ENCODE measurements at places on chromosomes 1 and 21.

GRCh38 chr1:8777867-8778266 lies 39.6 kb downstream of the RERE start:
- no peak for DNase-seq

GRCh38 chr1:241485554-241485992 lies 34.0 kb downstream of the FH start:
- no peak for DNase-seq

DNA sequence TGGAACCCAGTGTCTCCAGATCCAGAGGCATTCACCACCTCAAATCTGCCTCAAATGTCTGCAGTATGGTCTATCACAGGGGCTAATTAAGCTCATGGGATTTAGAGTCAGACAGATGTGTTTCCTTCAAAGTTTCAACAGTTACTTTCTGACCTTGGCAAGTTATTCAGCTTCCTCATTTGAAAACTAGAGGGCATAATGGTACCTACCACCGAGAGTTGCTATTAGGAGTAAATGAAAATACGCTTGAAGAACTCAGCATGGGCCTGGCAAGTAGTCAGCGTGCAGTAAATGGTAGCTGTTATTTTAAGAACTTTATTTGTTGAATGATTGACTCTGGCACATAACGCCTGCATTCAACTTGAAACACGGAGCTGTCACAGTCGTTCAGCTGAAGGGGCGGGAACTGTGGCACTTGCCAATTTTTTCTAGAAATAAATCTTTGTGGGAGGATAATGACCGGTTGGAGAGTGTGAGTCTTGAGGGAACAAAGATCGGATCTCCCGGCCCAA lies 1.2 kb upstream of the CAP1 start:
- DNase-seq, result no peak

DNA sequence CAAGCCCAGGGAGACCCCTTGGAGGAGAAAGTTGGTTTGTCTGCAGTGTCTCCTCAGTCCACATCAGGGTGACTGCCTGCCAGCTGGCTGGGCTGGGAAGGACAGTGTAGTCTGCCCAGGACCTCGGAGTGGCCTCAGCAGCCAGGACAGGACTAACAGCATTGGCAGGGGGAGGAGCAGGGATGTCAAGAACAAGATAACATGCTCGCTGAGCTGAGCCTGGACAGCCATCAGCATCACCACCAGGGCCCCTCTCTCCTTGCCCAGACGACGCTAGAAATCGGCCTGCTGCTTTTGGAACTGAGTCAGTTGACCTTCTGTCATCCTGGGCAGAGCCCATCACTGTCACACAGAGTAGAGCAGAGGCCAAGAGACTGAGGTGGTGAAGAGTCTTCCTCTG lies 83.6 kb upstream of the CNTN2 start:
- DNase-seq, result no peak

- DNase-seq, result peak; percentile 71
These were observed 101.6 kb downstream of the ZMYM4 start for GRCh38 chr1:35369922-35370671.

- DNase-seq, result peak; percentile 49
These were observed 13.4 kb upstream of the HMCN1 start for GRCh38 chr1:185720633-185721272.

GRCh38 chr1:220430059-220430458 lies 97.9 kb upstream of the MARK1 start:
- DNase-seq, result no peak

All from renal pelvis (tissue), 12 donors.